H7 (cell line): ENCODE measurements at places on chromosomes 11 and 22.

DNA sequence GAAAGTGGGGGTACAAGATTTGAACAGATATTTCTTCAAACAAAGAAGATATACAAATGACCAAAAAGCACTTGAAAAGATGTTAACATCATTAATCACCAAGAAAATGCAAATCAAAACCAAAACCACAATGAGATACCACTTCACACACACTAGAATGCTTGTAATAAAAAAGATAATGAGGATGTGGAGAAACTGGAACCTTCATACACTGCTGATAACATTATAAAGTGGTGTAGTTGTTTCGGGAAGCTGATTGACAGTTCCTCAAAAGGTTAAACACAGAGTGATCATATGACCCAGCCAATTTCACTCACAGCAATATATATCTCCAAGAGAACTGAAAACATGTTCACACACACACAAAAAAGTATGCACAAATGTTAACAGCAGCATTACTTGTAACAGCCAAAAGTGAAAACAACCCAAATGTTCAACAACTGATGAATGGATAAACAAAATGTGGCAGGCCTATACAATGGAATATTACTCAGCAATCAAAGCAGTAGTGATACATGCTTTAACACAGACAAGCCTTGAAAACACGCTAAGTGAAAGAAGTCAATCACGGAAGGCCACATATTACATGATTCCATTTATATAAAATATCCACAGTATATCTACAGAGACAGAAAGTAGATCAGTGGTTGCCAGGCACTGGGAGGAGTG is 15.1 kb downstream of the PITPNB start:
- no peak for DNase-seq

DNA sequence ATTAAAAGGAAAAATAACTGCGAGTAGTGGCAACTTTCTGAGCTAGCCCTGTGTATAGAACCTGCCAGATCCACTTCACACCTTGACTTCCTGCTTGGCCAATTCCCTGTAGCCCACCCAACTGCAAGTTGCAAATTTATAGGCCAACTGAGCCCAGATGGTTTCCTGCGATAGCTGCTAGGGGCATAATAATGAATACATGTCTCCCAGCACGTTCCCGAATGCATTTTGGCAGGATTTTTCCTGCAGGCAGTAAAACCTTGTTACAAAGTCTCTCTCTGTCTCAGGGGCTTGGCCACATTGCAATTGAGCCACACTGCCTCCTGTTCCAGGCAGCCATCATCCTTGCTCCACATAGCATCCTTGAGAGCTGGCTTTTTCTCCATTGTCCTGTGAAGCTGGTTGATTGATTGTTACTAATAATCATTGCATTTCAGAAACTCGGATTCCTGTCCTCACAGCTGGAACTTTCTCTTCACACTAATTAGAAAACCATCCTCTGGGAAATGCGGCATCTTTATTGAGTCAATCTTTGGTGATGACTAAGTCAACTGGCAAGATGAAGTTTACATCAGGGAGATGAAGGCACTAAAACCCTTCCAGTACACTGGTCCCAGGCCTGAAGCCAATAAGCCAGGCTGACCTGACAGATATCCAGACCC is 18.6 kb upstream of the LMO2 start:
- DNase-seq, result no peak

DNA sequence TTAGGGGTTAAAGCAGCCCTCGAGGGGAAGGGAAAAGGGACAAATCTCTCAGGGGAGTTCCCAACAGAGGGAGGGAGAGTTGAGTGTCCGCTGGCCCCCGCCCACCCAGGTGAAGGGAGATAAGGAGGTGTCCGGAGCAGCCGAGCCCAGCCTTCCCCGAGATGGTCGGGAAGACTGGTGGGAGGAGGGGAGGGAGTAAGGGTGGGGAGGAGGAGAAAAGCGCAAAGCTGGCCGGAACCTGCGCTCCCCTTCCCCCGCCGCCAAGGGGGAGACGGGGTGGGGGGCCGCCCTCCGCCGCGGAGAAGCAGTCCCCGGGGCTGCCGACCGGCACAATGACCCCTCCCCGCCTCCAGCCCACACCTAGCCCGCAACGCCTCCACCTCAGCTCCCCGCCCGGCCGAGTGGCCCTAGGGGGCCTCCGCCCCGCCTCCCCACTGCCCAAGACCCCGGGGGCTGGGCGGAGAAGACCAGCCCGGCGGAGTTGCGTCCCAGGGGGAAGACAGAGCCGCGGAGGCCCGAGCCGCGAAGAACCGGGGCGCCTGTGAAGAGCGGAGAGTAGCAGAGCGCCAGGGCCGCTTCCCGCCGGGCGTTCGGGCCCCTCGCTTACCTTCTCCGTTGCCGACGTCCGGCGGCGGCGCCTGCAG is 479 bp downstream of the RSF1 start:
- peak; percentile 84 for DNase-seq

DNA sequence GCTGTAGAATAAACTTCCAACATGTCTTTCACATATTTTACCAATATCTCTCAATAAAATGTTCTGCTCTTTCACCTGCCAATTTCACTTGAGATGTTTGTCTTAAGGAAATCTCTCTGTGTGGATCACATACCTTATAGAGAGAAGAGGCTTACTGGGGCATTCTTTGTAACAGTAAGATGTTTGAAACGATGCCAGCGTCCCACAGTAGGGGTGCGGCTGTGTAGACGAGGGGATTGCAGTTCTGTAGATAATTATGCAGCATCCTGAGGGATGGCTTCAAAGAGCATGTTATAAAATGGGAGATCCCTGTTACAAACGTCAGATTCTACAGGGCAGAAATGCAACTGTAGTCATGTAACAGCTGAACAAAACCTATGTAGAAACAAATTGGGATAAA is 200.0 kb downstream of the TBC1D22A start:
- DNase-seq, result no peak

GRCh38 chr11:32940865-32941264 is 48.3 kb downstream of the QSER1 start:
- no peak for DNase-seq

- DNase-seq, result no peak
These were observed 129.0 kb downstream of the TBC1D22A start for GRCh38 chr22:46891382-46891951.

DNA sequence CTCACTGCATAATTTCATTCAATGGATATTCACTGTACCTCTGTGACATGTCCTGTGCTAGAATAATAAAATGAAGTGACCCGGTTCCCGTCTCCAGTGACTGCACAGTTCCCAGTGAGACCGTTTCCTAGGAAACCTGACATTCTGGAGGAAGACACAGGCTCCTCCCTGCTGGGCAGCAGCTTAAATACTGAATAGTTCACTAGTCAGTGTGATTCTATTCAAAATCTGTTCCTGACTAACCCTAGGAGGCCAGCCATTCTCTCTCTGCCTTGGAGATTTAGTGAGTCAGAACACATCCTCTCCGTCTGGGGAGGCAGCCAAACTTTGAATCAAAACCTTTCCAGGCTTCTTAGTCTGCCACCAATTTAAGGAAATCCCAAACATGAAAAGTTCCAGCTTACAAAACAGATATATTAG is 11.3 kb downstream of the TRIM66 start:
- DNase-seq, result peak; percentile 76
